Midbrain (tissue), 1 donor: ENCODE measurements at places on chromosomes 7 and 10.

DNA sequence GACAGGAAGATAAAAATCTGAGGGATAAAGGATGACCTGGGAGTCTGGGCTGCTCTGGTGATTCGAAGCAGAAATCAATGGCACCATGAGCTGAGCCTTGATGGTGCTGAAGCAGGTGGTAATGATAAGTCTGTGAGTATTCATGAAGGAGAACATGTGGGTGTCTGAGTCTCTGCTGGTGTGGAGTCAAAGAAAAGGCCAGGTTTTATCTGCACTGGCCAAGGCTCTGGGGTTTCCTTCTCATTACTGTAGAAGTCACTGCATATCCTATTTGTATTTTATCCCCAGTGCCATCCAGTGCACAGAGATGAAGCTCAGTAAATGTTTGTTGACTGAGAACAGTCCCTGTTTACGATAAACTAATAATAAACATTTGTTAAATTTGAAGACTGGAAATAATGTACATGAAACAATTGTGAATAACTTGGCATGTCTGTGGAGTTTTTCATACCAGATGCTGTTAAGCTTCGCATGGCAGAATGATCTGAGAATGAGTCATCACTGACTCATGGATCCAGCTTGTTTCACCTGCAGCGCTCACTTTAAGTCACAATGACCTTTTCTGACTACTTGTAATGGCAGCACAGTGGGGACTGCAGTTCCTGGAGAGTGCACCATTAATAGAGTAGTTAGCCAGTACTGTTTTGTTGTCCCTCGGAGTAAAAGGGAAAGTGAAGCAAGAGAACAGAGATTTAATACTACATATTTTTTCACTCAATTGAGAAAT is 538.5 kb downstream of the HTR7 start:
- DNase-seq = no peak

DNA sequence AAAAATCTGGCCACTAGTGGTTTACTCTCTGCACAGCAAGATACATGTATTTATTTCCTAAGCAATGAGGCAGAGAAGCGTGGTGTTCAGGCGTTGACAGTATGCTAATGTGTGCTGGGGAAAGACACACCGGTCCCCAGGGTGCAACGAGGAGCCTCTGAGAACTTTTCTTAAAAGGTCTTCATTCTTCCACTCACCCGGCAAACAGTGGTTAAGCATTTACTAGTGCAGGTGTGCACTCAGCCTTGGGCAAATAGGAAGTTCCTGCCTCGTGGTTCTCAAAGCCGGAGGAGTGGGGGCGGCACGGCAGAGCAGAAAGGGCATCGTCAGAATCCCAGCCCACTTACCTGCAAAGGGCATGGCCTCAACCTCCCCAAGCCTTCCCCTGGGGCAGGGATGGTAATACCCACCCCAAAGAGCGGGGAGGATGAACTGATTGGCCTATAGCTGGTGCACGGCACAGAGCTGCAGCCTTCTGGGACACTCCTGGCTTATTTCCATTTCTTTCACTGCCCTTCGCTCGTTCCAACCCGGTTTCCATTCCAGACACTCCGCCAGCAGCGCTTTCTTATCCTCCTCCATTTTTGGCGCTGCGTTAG is 184.3 kb upstream of the CTBP2 start:
- no peak for DNase-seq

- DNase-seq = no peak
These were observed 69.7 kb downstream of the CALML3 start for GRCh38 chr10:5594271-5595049.

DNA sequence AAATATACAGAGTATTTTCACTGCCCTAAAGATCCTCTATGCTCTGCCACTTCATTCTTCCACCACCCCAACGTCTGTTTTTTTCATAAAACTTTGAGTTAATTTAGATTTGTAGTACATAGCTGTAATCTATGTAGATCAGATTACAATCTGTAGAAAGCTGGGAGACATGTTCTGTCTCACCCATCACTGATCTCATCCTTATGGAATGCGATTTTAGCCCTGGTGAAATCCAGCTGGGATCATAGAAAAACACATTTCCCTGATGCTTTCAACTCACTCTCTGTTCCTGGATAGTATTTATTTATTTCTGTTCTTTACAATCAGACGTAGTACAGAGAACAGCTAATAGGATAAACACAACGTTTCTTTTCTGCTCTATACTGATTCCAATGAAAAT is 521.0 kb downstream of the KIF20B start:
- DNase-seq = no peak

- no peak for DNase-seq
These were observed 90.8 kb downstream of the LMBR1 start for GRCh38 chr7:156802214-156802613.

GRCh38 chr7:98354511-98355249 is 46.2 kb downstream of the BAIAP2L1 start:
- DNase-seq = no peak

- no peak for DNase-seq
These were observed 10.1 kb downstream of the IRF5 start for GRCh38 chr7:128947854-128948253.

GRCh38 chr10:123203393-123204126 is 49.4 kb downstream of the BUB3 start:
- DNase-seq = no peak

DNA sequence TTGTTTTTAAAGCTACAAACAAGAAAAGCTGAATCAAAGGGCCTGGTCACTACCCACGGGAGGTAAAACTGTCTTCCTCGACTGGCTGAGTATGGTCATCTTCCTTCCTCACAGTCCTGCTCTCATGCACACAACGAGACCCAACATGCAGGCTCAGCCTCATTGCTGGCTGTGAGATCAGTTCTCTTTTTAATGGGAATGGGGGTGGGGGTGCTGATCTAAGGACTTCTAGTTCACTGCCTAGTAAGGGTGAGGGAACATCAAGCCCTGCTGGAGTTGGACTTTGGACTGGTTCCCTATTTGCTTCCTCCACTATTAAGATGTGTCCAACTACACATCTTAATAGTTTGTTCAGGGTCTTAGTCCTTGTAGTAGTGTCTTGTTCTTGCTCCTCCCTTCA is 48.2 kb downstream of the ABCB4 start:
- no peak for DNase-seq

- DNase-seq = no peak
These were observed 147.9 kb downstream of the AHR start for GRCh38 chr7:17446340-17446739.

- no peak for DNase-seq
These were observed 19.4 kb downstream of the MAGI2 start for GRCh38 chr7:79434098-79434497.

DNA sequence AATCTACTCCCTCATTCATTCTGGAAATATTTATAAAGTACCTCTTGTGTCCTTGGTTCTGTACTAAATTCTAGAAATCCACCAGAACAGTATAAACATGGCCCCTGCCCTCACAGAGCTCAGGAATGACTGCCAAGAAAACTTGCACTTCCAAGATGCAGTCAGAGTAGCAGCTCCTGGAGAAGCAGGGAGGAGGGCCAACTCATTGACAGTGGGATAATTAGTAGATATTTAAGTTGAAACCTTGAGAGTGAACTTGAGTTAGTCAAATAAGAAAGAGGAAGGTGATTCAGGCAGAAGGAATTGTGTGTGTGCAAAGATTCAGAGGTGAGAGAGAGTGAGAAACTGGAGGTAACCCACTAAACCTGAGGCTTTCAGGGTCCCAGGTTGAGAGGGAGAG is 182.2 kb upstream of the INHBA start:
- no peak for DNase-seq
